ENCODE measurements at places on chromosomes 16 and 17. TPM values are rescaled to one million over a fixed set of nuclear protein-coding genes. Genes with fewer than 3 reads are reported as not detected.

DHRS7C gene
- not detected for polyA plus RNA-seq

EPOP gene
- not detected for polyA plus RNA-seq

C17orf67 gene
- 0.81 TPM for polyA plus RNA-seq

- no peaks in the 10 kb centered on the region for H3K27me3 ChIP-seq
- DNase-seq = no peak
- H3K4me1 ChIP-seq = peaks cover 8% of the 10 kb centered on the region
- no peak overlapping the region for H3K4me3 ChIP-seq
- no peak overlapping the region for H3K27ac ChIP-seq
- no peaks in the 10 kb centered on the region for H3K36me3 ChIP-seq
Measured at GRCh38 chr17:50774225-50774803, 7.0 kb upstream of the ANKRD40CL start.

- H3K36me3 ChIP-seq = peaks cover 6% of the 10 kb centered on the region
- H3K27ac ChIP-seq = no peak overlapping the region
- DNase-seq = no peak
- H3K4me3 ChIP-seq = no peak overlapping the region
- H3K27me3 ChIP-seq = no peaks in the 10 kb centered on the region
- H3K4me1 ChIP-seq = peaks cover 4% of the 10 kb centered on the region
Measured at GRCh38 chr17:30395398-30396022, 16.8 kb downstream of the CPD start.
